ENCODE measurements at places on chromosomes 7 and 10.
A peak's percentile ranks its signal among the peaks of the same experiment; 100 is the strongest.

DNA sequence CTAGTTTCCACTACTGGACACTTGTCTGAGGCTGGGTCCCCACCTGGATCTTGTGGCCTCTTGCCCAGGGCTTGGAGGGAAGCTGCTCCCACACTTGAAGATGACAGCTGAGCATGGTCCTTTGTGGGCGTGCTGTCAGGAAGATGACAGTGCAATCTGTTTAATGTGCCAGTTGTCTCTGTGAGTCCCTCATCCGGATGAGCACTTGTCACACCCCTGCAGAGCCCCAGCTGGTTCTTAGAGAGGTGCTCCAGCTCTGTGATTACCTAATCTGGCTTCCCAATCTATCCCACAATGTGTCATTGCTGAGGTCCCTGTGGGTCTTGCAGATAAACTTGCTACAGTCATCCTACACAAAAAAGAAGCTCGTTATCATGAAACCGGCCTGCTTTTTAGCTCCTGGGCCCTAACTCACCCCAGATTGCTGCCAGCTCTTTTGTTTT lies 34.8 kb upstream of the CCSER2 start:
- no peak for DNase-seq

DNA sequence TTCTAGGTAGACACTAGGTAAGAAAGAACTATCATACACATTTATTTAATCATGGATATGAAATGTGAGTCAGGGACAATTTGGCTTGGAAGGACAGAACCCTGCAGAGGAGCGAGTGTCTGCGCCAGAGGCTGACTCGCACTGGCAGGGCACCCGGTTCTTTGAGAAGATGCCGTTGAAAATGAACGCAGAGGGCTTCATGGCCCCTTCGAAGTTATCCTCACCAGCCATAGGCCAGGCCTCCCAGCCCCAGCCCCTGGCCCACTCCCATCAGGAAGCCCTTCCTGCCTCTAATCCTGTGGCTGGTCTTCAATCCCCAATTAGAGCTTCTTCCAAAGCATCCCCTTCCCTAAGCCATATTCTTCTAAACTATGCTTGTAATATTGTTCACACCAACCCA lies 239.8 kb downstream of the TCERG1L start:
- no peak for DNase-seq

DNA sequence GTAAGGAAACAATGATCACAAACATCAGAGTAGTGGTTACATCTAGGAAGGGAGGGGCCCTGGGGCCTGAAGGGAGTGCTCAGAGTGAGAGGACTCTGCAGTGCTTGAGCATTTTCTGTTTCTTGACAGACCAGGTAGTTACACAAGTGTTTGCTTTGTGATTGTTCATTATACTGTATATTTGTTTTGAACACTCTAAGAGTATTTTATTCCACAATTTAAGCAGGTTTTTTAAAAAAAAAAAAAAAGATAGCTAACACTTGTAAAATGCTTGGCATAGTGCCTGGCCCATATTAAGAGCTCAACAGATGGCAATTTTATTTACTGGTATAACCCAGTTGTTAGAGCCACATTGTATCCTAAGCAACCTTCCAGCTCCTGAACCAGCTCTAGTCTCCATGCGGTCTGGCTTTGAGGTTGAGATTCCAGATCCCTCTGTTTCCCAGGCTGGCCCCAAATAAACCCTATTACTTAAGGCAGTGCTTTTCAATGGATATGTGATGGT lies 20.1 kb upstream of the ATXN7L1 start:
- no peak for DNase-seq

DNA sequence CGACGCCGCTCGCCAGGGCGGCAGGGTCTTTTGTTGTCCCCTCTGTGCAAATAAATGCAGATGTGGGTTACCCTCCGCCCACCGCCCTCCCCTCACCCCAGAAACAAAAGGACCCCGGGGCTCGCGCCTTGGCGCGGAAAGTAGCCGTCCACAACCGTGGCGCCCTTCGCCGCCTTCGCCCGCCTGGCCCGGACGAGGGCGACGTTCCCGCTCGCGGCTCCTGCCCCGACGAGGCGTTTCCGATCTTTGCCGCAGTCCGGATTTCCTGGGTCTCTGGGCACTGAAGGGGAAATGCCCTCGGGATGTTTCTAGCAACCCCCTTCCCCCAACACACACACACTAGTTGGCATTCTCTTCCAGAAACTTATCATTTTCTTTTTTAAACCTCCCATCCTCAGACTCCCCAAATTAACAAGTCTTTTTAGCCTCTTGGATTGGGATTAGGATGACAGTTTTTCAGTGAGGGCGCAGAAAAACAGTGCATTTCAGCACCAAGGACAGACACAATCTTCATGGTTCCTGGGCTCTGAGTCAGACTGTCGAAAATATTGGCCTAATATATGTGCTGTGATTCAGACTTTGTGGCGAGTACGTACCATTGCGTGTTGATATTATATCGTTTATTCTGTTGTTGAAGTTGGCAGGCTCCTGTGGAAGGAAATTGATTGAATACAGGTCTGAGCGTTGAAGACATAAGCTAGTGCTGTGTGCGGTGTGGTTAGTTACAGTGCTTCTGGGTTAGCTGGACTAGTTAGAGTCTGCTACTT lies 771 bp downstream of the PHYHIPL start:
- DNase-seq = peak; percentile 13

GRCh38 chr7:85023066-85023712 lies 163.7 kb downstream of the SEMA3D start:
- DNase-seq = no peak

DNA sequence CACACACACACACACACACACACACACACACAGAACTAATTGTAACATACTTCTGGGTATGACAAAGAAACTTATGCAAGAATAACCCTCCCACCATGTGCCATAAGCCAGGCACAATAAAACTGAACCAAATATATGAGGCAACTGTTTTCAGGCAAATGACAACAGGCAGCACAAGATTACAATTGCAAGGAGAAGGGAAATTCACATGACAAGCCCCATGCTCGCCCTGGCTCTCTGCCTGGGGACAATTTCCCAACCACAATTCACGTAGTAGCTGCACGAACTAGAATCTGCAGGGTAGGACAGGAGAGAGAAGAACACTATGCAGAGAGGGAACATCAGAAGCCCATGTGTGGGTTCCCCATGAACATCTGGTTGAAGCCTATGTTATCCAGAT lies 143.3 kb downstream of the CALN1 start:
- DNase-seq = no peak

DNA sequence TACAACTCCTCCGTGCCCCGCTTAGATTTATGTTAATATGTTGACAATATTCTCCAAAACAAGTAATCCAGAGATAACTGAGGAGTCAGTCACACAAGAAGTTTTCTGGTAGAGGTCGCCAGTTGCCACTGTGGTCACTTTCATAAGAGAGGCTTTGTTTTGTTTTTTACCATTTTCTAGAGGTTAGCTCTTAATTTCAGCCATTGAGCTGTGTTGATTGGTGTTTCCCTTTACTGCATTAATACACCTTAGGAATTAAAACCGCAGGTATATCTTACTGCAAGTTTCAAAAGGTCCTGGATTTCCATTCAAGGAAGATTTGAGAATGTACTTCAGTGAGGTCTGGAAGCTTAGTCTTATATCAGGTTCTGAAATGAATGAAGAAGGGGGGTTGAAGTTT lies 3.5 kb downstream of the BMI1 start:
- no peak for DNase-seq

DNA sequence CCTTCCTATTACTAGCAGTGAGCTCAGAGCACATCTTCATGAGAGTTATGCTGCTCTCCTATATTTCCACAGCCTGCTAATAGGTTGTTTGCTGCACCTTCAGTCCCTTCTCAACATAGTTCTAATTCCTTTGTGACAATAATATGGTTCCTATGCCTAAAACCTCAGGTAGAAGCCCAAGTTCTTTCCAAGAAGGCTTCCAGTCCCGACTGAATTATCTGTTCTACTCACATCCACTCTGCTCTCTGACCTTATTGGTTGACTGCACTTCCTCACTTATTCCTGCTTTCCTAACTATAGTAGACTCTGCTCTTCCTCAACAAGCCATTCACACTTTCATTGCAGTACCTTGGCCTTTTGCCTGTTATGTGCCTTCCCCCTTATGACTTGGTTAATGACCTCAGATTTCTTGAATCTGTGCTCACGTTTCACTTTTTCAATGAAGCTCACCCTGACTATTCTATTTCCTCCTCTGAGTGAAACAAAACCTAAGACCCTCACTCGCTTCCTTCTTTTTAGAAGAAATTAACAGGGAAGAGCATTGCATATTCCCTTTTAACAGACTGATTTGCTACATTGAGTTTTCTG lies 132.7 kb downstream of the MDFIC start:
- no peak for DNase-seq

GRCh38 chr10:15461353-15462108 lies 90.4 kb upstream of the FAM171A1 start:
- no peak for DNase-seq

DNA sequence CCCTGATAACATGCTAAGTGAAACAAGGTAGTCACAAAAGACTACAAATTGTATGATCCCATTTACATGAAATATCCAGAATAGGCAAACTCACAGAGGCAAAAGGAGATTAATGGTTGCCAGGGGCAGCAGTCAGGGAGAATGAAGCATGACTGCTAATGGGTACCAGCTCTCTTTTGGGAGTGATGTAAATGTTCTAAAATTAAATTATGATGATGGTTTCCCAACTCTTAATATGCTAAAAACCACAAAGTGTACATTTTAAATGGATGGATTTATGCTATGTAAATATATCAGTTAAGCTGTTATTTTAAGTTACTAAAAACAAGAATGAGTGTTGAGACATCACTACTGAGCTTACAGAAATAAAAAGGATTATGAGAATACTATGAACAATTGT lies 12.6 kb downstream of the CYP51A1 start:
- no peak for DNase-seq
